ENCODE measurements at places on chromosomes 16 and 17.

DNA sequence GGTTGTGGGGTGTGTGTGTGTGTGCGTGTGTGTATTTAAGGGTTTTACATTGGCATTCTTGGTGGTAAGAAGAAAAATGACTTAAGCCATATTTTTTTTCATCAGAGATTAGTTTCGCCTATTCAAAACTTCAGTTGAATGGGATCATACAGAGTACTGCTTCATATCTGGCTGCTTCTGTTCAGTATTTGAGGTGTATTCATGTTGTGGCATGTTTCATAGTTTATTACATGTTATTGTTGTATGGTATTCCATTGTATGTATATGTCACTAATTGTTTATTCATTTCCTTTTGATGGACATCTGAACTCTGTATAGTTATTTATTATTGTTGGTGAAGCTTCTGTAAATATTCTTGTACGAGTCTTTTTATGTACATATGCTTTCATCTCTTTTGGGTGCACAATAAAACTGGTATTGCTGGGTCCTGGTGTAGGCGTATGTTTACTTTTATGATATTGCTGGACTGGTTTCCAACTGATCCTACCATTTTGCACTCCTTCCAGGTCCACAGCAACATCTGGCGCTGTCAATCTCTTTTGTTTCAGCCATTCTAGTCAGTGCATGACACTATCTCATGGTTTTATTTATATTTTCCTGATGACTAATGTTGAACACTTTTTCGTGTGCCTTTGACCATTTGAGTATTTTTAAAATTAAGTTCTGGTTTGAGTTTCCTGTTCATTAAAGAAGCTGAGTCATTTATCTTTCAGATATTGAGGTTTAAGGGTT lies 77.4 kb upstream of the MAF start:
- no peak for DNase-seq

DNA sequence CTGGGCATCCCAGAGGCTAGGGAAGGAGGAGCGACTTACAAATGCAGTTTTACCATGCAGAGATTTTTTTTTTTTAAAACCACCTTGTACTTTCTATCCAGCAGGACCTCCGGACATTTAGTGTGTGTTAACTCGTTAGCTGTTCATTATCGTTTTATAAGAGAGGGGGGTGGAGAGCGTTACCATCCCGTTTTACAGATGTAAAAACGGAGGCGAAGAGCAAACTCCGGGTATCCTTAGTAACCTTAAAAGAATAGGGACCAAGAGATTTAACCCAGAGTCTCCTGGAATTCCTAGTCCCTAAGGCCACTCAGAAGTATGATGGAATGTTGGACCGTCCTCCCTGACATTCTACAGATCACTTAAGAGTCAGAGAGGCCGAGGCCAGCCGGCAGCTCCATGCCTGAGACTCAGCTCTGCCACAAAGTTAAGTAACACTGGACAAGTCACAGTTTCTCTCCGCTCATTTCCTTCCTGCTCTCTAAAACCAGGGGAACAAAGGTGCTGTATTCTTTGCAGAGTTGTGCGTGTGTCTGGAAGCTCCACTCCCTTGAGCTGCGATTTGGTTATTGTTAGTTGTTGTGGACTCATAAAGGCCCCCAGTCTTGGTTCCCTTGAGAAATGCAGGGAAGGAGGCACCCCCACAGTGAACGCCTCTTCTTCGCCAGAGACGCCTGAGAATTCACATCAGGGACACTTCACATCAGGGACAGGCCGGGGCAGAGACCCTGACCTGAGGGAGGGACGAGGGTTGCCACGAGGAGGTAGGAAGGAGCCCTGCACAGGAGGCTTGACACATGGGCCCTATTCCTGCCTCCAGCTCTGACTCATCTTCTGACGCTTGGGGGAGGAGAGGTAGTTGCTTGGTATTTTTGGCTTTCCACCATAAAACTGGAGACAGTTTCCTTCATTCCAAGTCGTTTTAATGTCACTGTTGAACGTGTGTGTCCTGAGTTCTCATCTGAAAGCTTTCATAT lies 1.2 kb downstream of the DUSP14 start:
- DNase-seq, result no peak

DNA sequence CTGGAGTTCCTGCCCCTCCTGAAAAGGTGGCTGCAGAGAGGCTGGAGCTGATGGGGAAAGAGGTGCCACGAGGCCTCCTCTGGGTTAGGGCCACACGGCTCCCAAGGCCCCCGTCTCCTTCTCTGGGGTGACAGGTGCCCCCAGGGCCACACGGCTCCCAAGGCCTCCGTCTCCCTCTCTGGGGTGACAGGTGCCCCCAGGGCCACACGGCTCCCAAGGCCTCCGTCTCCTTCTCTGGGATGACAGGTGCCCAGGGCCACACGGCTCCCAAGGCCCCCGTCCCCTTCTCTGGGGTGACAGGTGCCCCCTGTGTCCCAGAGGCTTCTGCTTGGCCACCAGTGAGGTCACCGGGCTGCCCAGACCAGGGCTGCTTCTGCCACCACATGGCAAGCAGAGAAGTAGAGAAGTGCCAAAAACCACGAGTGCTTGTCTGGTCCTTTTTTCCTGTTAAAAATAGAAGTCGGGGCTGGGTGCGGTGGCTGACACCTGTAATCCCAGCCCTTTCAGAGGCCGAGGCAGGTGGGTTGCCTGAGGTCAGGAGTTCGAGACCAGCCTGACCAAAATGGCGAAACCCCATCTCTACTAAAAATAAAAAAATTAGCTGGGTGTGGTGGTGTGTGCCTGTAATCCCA lies 4.1 kb downstream of the CAPN15 start:
- no peak for DNase-seq

- DNase-seq, result no peak
These were observed 8.5 kb downstream of the IRX3 start for GRCh38 chr16:54277845-54278703.

- no peak for DNase-seq
These were observed 21.7 kb upstream of the PAFAH1B1 start for GRCh38 chr17:2571523-2572303.

DNA sequence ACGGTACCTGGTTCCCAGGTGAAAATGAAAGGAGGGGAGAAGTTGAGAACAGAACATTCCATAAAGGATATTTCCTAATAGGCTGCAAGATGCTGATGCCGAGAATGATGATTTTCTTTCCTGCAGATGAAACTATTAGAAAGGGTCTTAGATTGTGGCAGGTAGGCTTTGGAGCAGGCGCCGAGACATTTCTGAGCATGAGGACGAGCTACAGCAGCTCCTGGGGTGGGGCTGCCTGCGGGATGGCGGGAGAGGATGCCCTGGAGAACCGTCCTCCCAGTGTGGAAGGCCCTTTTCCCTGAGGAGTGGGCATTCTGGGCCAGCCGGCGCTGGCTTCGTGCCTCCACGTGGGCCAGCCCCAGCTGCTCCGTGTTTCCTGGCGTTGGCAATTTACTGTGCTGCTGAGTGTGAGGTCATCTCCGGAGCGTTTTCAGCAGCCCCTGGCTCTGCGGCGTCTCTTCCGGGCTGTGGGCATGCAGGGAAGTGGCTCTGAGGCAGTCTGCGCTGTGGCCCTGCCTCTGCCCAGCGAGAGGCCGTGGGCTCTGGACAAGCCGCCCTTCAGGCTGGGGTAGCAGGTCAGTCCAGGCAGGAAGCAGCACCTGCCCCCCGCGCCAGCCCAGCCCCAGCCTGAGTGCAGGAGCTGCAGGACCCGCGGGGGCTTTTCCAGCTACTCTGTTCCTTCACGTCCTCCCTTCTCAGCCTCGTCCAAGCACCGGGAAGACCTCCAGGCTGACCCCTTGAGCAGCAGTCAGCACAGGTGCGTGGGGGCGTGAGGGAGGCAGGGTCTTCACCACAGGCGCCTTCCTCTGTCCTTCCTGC lies 12.2 kb downstream of the ENGASE start:
- DNase-seq, result no peak

DNA sequence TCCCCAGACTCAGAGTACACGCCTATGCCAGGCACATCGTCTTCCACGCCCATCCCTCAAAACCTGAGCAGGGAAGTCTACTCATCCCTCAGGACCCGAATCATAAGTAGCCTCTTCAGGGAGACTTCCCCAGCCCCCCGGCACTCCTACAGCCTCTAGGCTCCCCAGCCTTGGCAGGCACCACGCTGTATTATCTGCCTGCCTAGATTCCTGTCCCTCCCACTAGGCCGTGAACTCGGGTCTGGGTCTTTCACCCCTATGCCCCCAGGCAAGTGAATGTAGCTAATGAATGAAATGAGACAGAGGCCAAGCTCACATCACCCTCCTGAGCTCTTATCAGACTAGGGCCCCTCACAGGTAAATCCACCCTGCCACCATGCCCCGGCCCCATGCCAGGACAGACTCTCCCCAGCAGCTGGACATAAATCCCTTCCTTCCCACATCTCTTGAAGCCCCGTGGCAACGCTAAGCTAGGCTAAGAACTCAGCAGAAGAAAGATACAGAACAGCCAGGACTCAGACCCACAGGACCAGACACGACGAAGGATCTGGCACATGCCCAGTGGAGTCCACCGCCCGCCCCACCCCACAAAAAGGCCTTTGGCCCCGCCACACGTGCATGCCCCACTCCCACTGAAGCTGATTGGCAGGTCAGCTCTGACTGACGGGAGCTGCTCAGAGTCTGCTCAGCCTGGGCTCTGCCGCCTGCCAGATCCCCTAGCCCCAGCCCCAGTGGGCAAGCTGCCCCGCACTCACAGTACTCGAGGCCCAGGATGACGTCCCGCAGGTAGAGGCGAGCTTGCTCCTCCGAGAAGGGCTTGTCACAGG lies 13.0 kb downstream of the CAMKK1 start:
- no peak for DNase-seq

GRCh38 chr16:554640-555365 lies 5.4 kb upstream of the PRR35 start:
- no peak for DNase-seq

- DNase-seq, result peak; percentile 54
These were observed 24.4 kb downstream of the SREBF1 start for GRCh38 chr17:17812211-17813054.

- DNase-seq, result no peak
These were observed 23.0 kb downstream of the PPM1D start for GRCh38 chr17:60622961-60623360.

DNA sequence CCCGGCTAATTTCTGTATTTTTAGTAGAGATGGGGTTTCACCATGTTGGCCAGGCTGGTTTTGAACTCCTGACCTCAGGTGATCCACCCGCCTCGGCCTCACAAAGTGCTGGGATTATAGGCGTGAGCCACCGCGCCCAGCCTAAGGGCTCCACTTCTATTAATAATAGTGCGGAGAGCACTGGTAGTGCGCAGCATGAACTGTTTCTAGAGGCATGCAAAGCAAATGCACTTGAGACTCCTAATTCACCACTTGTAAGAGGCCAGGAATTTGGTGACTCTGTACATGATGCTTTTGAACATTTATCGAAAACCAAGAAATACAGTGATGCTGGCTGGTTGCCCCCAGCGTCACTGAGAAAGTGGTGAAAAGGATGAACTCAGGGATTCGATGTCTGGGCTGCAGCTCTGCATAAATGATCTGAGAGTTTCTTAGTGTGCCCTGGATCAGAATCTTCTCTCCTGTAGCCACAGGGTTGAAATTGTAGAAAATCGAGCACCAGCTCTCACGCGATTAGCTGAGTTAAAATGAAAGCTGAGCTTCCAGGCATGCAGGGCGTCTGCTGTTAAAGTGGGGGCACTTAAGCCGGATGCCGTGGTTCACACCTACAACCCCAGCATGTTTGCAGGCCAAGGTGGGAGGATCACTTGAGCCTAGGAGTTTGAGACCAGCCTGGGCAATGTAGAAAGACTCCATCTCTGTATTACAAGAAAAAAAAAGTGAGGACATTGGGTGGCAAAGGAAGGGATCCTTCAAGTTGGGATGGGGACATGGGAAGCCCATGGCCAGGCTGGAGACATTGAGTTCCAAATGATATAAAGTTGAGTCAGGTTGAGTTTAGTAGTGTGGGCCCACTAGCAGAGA lies 4.8 kb downstream of the RNF213 start:
- no peak for DNase-seq

GRCh38 chr17:10798910-10799309 lies 5.0 kb downstream of the TMEM238L start:
- DNase-seq, result no peak

DNA sequence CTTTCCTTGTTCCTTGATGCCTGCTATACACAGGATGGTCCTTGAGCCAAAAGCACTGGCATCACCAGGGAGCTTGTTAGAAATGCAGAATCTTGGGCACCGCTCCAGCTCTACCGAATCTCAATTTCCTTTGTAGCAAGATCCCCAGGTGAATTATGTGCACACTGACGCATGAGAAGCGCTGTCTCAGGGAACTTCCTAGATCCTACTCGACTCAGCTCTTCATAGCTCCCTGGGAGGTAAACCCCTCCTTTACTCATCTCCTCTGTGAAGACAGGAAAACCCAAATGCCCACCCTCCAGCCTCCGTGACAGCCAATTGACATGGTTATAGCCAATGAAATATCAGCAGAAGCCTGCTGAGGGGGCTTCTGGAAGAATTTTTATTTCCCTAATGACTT lies 4.1 kb downstream of the USP31 start:
- no peak for DNase-seq

DNA sequence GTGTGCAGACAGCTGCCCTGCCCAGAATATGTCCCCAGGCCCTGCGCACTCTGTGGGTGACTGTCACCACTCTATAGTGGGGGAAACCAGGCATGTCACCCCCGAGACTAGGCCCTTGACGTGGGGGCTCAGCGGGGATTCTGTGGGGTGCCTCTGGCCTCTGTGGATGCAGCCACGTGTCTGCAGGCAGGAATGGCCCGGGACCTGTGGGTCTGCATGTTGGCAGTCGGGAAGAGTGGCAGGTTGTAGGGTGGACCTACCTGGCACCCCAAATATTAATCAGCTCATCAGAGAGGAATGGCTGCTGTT lies 954 bp downstream of the IL32 start:
- no peak for DNase-seq

- DNase-seq, result no peak
These were observed 25.8 kb upstream of the SRSF1 start for GRCh38 chr17:58032691-58033415.

DNA sequence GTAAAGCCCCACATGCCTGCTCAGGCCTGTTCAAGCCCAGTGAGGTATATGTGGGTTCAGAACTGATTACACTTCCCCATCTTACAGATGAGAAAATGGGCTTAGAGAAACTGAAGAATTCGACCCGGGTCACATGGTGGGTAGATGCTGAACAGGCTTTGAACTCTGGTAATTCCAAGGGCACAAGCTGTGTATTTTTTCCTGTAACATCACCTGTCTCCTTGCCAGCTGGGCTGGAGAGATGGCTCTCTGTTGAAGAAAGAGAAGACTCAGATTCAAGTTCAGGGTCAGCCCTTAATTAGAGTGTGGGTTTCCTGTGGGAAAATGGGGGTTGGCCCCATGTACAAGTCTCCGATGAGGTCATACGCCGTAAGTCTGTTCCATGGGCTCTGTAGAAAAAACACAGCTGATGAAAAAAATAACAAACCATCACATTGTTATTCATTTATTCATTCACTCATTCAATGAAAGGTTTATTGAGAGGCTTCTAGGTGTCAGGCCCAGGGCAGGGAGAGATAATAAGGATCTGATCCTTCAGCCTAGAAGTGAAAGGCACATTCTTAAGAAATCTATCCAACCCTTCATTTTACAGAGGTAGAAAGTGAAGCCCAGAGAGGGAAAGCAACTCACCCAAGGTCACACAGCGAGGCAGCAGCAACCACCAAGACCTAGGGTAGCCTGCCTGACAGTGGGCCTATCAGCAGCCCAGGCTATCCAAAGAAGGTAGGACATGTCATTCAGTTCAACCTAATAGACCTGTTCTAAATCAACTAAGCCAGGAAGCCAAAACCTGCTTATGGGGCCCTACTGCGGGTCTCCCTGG lies 482.8 kb downstream of the SOX9 start:
- DNase-seq, result no peak
